Sigmoid colon (tissue), 7 donors: ENCODE measurements at places on chromosomes 2 and 18. TPM values are rescaled to one million over a fixed set of nuclear protein-coding genes. Genes with fewer than 3 reads are reported as not detected.
A peak's percentile ranks its signal among the peaks of the same experiment; 100 is the strongest.

SIGLEC15 gene
- total RNA-seq: 0.16 TPM

FBXO36 gene
- 3.0 TPM for total RNA-seq

TSHZ1 gene
- 23.0 TPM for total RNA-seq

TANK gene
- 82.8 TPM for total RNA-seq

CHRND gene
- not detected for total RNA-seq

ELOA2 gene
- not detected for total RNA-seq

GRCh38 chr2:65261676-65262075 lies 34.0 kb downstream of the ACTR2 start:
- H3K4me3 ChIP-seq: no peak overlapping the region
- no peak overlapping the region for H3K27ac ChIP-seq
- no peaks in the 10 kb centered on the region for H3K4me1 ChIP-seq
- DNase-seq: no peak
- H3K36me3 ChIP-seq: no peaks in the 10 kb centered on the region

GRCh38 chr2:239760596-239760995 lies 264.5 kb downstream of the NDUFA10 start:
- H3K27ac ChIP-seq: no peak overlapping the region
- DNase-seq: peak; percentile 40
- no peaks in the 10 kb centered on the region for H3K4me1 ChIP-seq
- no peaks in the 10 kb centered on the region for H3K27me3 ChIP-seq

GRCh38 chr2:85405201-85406059 lies 4.7 kb downstream of the CAPG start:
- no peak overlapping the region for H3K4me3 ChIP-seq
- H3K27me3 ChIP-seq: no peaks in the 10 kb centered on the region
- peak overlapping the region; percentile 36 for H3K27ac ChIP-seq
- no peak for DNase-seq
- no peaks in the 10 kb centered on the region for H3K36me3 ChIP-seq

DNA sequence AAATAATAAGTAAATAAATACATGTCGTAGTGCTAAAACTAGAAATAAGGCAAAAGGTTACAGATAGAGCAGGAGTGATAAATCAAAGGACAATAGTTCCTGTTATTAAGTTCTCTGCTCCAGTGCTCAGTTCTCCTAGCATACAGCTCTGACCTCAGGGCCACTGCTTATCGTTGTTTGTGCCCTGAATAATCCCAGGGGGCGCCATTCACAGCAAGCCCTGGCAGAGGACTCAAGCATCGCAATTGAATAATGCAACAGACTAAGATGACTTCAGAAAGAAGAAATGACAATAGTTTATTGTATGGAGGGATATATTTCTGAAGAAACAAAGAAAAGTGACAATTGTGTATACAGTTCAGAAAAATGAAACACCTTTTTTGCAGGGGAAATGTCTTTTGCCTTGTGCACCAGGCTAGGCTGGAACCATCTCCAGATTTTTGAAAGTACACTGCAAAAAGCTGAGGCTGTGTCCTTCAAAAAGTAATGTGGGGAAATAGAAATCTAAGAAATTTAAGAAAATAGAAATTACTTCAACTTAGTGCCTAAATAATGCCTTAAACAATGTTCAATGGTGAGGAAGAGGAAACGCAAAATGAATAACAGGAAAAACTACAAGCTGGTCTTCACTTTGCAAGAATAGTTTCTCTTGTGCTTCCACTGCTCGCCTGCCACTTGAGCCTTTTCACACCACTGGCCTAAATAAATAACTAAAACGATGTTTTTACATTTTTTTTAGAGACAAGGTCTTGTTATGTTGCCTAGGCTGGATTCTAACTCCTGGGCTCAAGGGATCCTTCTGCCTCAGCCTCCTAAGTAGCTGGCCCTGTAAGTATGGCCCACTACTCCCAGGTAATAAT lies 19.0 kb upstream of the CCNYL1 start:
- no peak for DNase-seq
- no peaks in the 10 kb centered on the region for H3K36me3 ChIP-seq
- H3K27me3 ChIP-seq: no peaks in the 10 kb centered on the region
- no peak overlapping the region for H3K27ac ChIP-seq

DNA sequence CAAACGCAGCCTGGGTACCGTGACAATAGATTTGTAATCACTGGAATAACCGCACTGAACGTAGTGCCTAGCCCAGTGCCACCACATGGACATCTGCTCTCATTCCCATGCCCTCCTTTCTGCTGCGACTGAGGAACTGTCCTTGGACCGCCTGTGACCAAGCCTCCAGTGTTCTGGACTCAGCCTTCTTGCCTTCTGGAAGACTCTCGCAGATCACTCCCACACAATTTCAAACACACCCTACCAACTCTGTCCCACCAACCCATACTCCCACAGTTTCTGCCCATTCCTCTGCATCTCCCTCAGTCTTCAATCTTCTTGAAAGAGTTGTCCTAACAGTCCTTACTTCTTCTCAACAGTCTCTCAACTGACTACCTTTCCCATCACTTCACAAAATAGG lies 2.1 kb downstream of the RNF149 start:
- peak overlapping the region; percentile 92 for H3K4me3 ChIP-seq
- no peaks in the 10 kb centered on the region for H3K27me3 ChIP-seq
- H3K4me1 ChIP-seq: peaks cover 46% of the 10 kb centered on the region
- no peaks in the 10 kb centered on the region for H3K36me3 ChIP-seq
- H3K27ac ChIP-seq: peak overlapping the region; percentile 86
- no peak for DNase-seq

DNA sequence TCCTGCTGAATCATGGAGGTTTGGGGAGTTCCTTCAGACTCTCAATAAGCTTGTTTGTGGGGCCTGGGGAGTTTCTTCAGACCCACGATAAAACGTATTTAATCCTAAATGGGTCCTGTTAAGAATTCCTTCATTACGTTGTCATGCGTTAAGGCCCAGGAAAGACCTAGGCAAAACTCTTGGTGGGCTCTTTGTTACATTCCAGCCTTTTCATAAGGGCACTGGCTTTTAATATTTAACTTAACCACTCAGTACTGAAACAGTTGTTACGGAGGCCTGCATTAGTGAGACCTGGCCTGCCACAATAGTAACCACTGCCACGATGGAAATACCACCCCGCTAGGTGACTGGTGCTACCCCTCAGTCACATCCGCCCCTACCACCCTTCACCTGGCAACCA lies 17.5 kb upstream of the BIN1 start:
- H3K4me3 ChIP-seq: no peak overlapping the region
- H3K27me3 ChIP-seq: no peaks in the 10 kb centered on the region
- H3K4me1 ChIP-seq: no peaks in the 10 kb centered on the region
- H3K27ac ChIP-seq: no peak overlapping the region
- DNase-seq: no peak
- H3K36me3 ChIP-seq: no peaks in the 10 kb centered on the region
